ENCODE measurements at places on chromosomes 4 and X.

- no peak for DNase-seq
Observed at GRCh38 chr4:16524911-16525554, 298.8 kb upstream of the TAPT1 start.

DNA sequence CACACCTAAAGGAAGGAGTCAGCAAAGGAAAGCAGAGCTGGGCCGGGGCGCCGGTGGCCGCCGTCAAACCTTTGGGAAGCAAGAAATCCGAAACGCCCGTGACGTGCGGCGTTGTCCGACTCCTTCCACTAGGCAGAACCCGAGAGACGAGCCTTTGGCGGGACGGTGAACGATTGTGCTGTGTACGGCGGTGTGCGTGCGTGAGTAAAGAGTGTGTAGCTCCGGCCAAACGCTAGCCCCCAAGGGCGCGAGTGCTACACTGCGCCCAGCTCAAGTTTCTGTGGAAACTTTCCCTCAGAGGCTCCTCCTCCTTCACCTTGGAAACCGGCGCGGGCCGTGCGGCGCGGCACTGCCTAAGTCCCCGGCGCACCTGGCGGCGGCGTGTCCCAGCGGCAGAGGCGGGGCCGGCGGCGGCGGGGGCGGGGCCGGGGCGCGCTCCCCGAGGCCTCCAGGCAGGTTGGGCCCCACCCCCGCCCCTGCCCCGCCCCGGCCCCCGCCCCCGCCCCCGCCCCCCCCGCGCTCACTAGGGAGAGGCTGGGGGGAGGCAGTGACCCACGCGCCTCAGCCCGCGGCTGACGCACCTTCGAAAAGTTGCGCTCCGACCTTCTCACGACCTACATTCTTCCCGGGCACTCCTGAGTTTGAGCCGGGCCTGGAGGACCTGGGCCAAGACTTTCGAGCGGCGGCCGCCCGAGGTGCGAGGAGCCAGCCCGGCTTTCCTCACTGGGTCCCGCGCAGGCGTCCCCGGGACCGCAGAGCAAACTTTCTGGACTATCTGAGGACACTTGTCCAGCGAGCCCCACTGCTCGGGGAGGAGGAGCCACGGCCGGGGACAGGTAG, at the start of gene FHIP1A:
FHIP1A (plus strand) TSS at position 547 of the 840 bp plus-strand sequence. CDS start 157,084 bp downstream, outside the sequence.
- peak; percentile 56 for DNase-seq

GRCh38 chr4:140222171-140222570, 68.2 kb upstream of the MAML3 start:
- DNase-seq, result no peak

GRCh38 chrX:72394518-72395170, 88.9 kb upstream of the CITED1 start:
- no peak for DNase-seq

- DNase-seq, result no peak
Observed at GRCh38 chr4:72022553-72022952, 9.2 kb upstream of the NPFFR2 start.

DNA sequence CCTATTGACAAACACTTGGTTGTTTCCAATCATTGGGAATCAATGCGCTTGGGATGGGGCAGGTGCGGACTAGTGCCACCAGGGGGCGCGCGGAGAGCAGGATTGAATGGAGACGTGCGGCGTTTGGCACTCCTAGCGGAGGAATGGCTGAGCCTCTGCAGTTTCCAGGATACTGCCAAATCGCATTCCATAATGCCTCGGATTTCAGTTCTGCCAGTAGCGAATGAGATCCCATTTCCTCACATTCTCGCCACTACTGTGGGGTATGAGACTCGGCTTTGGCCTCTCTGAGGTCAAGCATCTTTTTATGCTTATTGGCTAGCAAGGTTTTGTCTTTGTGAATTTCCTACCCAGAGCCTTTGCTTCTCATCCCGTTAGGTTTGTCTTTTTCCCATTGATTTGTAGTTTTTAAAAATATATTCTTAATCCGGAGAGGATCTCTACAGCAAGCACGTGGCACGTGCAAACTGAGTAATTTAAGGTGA, 28.7 kb downstream of the CLDN34 start:
- peak; percentile 48 for DNase-seq

DNA sequence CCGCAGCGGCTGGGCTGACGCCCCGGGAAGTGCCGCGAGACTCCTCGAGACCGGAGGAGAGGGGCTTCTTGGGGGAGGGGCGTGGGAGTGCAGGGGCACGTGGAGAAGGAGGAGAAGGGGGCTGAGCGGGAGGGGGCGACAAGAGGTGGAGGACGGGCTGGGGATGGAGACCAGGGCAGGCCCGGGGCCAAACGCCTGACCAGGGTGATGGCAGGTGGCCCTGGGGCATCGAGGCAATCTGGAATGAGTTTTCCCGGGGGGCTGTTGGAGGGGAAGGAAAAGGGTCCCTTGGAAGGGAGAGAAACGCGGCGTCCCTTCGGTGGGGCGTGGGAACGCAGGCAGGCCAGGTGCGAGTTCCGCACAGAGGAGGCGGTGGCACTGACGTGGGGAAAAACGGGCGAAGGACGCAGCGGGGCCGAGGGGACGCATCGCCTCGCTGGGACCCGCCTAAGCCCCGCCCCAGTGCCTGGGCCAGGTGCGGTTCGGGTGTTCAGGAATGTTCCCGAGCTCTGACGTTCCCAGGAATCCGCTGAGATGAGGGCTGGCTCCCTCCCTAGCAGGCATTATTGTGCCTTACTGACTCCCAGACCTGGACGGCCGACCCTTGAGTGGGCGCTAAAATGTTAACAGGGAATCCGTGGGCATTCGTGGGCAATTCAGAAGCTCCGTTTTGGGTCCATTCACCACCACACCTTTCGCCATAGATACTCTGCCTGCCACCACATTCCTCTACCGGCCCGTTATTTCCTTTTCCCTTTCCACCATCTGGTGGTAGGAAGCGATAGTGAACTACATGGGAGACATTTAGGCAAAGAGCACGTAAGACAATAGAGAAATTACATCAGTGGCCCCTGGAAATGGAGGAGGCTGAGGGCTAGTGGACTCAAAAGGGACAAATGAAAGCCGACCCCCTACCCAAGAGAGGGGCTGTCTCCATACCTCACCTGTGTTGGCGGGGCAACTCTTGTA, 795 bp upstream of the SH3KBP1 start:
- no peak for DNase-seq

DNA sequence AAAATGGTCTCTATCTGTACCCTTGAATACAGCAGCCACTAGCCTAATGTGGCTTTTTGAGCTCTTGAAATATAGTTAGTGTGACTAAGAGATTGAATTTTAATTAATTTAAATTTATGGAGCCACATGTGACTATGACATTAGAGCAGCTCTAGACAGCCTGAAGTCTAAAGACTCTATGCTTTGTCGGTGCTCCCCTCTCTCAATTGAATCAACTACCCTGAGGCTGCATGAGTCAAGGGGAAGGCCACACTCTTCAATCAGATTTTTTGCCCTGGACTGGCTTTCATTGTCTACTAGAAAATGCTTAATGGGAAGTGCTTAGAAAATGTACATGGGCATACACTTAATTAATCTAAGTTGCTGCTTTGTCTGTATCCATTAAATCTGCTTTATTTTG, 11.7 kb downstream of the TLR7 start:
- no peak for DNase-seq

- no peak for DNase-seq
Observed at GRCh38 chrX:108033890-108034289, 11.0 kb upstream of the VSIG1 start.

DNA sequence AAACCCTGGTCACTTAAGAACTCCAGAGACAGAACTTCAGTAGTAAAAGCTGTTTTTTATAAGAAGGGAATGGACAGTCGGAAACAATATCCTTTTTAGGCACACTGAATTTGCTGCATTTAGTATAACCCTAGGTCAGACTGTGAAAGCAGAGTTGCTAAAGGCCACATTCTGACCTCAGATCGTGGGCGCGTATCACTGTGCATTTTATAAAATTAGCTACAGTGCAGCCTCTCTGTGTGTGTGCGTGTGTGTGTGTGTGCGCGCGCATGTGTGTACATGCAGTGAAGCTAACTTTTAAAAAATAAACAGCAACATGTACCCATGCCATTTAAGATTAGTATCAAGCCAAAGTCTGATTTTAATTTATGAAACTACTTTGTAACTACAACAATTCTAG, 8.0 kb downstream of the ZNF827 start:
- no peak for DNase-seq

GRCh38 chrX:75113664-75114063, 42.4 kb downstream of the ABCB7 start:
- no peak for DNase-seq

GRCh38 chr4:99536848-99537247, 26.0 kb downstream of the C4orf17 start:
- no peak for DNase-seq

DNA sequence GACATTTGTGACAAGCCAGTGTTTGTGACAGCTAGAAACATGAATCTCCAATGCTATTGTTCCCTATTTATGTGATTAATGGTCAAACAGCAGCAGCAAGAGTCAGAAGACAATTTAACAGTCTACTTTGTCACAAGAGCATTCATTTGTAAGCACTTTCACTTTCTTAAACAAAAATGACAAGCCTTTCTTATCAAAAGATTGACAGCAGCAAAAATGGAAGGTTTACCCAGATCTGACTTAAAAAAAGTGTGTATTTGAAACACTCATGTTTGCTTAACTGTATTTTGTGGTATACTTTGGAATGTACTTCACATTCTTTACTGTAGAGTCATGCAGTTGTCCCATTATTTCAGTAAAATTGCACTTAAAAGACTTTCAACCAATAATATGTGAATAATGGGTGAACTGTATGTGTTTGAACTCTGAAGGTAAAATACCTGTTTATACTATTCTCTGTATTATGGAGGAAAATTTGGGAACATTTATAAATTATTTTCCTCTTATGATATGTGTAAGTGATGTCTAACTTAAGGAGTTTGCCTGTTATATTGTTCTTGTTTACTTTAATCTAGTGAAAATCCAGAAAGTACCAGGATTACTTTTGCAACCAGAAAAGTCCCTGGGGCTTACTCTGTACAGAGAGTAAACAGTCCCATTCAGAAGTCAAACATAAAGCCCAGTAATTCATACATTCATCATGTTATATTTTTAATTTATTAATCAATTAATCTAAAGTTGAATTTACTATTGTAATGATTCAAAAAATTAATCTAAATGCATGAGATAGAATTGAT, 314.9 kb upstream of the TRAM1L1 start:
- DNase-seq, result no peak

DNA sequence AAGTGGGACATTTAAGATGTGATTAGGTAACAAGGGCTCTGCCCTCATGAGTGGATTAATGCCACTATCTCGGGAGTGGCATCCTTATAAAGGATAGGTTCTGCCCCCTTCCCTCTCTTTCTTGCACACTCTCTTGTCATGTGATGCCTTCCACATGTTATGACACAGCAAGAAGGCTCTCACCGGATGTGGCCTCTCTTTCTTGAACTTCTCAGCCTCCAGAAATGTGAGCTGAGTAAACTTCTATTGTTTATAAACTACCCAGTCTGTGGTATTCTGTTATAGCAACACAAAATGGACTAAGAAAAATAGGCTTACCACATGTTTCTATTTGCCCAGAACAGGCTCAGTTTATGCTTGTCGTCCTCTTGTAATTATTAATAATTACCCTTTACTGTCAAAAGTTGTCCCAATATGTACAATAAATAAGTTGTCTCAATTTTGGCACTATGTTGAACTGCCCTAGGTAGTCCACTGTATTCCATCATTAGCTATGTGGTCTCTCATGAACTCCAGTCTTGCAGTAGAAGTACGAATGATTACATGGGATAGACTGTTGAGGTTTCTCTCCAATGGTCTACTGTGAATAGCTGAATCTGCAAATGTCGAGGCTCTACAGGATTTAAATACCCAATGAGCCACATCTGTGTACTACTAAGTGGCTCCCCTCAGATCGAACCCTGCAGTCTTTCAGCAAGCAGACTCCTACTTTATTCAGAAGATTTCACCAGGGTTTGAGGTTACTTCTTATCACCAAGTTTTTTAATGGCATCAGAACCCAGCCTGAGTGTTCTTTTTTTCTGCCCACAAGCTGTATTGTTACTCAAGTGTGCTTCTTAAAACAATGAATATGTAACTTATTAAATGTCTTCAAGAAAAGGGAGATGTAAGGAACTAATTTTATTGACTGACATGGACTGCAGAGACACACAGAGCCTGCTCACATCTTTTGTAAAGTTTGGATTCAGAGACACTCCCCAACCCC, 102.0 kb upstream of the LEF1 start:
- DNase-seq, result no peak

DNA sequence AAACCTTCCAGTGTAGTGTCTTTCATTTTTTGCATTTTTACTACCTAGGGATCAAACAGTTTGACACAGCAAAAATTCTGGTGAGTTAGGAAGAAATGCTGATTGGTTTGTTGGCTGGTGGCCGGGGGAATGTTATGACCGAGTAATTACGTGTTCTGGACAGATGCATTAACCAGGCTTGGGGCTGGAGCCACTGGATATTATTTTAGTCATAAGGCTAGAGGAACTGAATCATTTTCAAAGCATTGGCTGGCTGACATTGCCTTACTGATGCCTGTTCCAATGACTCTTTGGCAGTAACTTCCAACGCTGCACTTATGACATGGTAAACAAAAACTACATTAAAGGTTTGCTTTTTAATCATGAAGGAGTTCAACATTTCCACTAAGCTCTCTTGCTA, 84.6 kb downstream of the FBXO8 start:
- DNase-seq, result no peak

DNA sequence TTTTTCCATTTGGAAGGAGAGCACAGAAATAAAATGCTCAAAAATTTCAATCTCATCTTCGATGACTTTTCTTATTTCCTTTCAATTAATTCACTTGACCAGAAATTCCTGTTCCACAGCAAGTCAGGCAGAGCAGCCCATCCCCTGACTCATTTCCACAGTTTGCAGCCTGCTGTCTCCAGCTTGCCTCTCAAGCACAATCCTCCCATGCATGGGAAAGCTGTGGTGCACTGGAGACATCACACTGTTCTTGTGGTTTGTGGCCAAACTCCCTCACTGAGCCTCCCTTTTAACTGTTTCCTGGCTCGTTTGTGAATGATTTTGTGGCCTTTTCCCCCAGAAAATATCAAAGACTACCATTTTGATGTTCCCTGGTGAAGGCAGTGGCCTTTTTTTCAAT, 114.0 kb upstream of the ENPEP start:
- no peak for DNase-seq

DNA sequence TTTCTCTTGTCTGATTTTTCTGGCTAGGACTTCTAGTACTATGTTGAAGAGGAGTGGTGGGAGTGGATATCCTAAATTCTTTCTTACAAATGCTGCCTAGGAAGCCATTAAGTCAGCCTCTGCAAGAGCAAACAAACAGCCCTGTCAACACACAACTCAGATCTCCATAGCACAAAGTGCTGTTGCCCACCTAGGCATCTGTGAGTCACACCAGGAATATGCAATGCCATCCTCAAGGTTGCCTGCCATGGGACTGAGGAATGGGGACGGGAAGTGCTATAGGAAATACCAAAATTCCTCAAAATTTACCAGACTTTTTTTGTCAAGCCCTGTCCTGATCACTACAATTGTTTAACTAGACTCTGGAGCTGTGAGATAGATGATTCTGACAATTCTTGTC, 466.9 kb downstream of the FSTL5 start:
- no peak for DNase-seq

DNA sequence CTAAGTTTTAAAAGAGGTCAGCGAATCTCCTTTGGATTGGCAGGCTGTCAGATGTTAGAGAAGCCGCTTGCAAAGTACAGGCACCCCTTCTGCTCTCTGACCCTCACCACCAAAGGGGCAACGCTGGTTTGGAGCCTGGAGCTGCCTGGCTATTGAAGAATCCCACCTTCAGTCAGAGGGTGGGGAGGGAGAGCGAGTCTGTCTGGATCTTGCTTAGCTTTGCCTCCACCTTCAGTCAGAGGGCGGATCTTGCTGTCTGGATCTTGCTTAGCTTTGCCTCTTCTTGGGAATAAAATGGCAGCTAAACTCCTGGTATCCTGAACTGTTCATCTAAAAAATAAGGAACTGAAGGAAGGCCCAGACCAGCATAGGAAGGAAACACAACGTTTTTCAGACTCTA, 7.3 kb downstream of the CCDC110 start:
- no peak for DNase-seq
